NCI-H2081 treated with DMSO at 0.1 percent for 48 hours (cell line): ENCODE measurements at places on chromosomes 6 and 20.

DNA sequence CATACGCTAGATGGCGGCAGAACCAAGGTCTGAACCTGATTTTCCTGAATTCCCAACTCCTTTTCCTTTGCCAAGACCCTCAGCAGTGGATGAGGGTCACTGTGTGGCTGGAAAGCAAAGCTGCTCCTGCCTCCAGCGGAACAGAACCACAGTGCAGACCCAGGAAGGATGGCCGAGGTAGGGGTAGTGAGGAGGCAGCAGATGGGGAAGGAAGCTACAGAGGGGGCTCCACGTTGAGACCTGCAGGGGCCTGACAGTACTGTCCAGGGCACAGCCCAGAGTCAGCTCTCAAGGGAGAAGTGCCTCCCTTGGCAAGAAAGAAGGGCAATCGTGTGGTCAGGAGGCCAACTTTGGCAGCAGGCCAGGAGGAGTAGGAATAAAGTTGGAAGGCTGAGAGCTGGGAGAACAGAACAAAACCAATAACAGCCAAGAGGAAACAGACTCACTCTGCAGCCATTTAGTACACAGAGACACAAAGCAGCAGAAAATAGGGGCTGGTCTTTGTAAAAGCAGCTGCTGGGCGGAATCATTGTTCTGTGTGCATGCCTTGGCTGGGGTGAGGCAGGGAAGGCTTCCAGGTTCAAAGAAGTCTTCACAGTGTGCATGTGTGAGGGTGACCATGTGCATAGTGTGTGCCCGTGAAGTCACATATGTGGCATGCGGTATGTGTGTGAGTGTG lies 3.1 kb downstream of the GABRR2 start:
- DNase-seq = no peak

DNA sequence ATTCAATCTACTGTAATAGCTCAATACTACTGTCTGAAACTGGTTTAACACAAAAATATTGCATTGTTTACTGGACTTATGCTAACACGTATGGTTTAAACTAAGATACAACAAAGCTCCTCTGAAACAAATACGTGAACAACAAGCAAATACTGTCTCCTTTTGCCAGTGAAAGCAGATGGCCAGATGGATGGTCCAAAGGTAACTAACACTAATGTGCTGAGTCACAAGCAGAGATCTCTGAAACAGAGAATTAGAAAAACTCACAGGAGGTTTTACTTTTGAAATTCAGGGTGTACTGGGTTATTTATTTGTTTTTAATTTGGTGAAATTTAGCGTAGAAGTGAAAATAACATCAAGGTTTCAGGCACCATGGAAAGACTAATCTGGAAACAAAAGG lies 124.3 kb upstream of the SOX4 start:
- DNase-seq = no peak

DNA sequence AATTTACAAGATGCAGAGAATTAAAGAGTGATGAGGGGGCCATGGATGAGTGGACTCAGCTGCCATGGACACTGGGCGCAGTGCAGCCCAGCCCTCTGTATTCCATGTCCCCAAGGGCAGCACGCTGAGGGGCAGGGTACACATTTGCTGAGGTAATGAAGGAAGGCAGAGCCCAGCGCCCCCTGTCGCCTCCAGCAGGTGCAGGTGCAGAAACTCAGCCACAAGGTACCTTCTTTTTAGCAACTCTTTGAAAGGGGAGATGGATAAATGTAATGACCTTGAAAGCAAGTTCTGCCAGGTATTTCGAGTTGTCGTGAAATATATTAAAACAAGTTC lies 7.1 kb downstream of the CD93 start:
- no peak for DNase-seq

GRCh38 chr6:163950159-163950558 lies 535.6 kb downstream of the QKI start:
- no peak for DNase-seq

GRCh38 chr6:105981002-105981887 lies 104.9 kb upstream of the PRDM1 start:
- DNase-seq = no peak

- no peak for DNase-seq
These were observed 37.1 kb downstream of the SUN5 start for GRCh38 chr20:32966881-32967781.

DNA sequence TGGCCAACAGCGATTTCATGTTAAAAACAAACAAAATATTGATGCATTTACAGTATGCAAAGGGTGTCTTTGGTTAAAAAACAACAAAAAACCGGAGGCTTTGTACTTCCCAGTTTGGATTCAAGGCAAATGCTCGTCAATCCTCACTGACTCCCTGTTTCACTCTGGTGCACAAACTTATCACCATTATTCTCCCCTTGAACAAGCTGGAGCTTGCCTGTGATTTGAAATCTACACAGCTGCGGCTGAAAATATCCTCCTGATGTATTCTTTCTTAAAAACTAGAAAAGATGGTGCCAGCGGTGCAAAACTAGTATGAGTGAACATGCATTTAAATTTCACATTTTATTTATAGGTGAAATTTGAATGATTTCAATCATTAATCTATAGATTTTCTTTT lies 3.3 kb downstream of the PERP start:
- no peak for DNase-seq

- no peak for DNase-seq
These were observed 50.6 kb downstream of the FKBP1C start for GRCh38 chr6:63261820-63262219.

DNA sequence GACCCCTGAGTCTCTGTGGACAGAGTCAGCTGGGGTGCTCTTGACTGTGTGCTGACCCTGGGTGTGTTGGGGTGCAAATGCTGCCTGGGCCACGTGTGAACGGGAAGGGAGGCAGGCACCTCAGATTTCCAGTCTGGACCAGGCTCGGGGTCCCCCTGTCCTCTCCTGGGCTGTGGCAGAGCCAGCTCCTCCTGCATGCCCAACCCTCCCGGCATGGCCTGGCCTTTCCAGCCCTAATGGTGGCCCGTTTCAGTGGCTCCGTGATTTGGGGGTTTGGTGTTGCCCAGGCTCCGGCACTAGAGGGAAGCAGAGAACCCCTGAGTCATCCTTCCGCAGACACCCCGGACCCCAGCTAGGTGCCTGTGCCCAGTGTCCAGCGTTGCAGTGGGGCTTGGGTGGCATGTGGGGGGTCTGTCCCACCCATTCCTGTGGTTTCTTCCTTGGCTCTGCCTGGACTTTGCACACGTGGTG lies 9.1 kb downstream of the RBM38 start:
- DNase-seq = no peak

GRCh38 chr6:89251170-89251569 lies 34.0 kb upstream of the GABRR1 start:
- DNase-seq = no peak

- DNase-seq = no peak
These were observed 273.8 kb downstream of the SAMD5 start for GRCh38 chr6:147782302-147782701.

DNA sequence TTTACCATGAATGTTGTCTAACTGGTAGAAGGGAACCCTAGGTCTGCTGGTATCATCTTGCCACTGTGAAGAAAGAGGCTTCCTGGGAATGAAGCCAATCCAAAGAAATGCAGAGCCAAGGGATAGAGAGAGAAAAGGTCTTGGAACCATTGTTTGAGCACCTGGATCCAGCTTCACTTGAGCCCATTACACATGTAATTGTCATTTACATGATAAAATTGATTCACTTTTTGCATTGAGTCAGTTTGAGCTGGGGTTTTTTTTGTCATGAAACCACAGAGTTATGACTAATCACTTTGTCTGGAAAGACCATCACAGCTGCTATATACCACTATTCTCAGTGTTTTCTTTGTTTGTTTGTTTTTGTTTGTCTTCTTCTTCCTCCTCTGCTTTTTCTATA lies 112.3 kb downstream of the CBLN4 start:
- no peak for DNase-seq

GRCh38 chr20:4885877-4886276 lies 115.4 kb downstream of the SLC23A2 start:
- DNase-seq = no peak

- DNase-seq = no peak
These were observed 12.9 kb downstream of the FKBP1C start for GRCh38 chr6:63224179-63224578.

DNA sequence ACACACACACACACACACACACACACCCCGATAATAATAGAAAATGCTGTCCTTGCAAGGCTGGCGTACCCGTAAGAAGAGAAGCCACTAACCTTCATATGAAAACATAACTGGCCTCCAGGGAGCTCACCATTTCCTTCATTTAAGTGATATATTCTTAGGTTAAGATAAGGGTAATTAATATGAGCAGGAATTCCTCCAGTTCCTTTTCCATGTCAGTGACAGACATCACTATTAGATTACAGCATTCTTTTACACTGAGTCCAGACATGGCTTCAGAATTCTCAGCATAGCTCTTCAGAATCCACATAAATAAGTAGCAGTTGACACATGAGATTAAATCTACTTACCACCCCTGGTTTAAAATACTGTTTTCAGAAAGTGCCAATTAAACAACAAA lies 121.9 kb downstream of the SIM1 start:
- DNase-seq = no peak

- no peak for DNase-seq
These were observed 46.2 kb upstream of the BCLAF1 start for GRCh38 chr6:136335736-136336363.

DNA sequence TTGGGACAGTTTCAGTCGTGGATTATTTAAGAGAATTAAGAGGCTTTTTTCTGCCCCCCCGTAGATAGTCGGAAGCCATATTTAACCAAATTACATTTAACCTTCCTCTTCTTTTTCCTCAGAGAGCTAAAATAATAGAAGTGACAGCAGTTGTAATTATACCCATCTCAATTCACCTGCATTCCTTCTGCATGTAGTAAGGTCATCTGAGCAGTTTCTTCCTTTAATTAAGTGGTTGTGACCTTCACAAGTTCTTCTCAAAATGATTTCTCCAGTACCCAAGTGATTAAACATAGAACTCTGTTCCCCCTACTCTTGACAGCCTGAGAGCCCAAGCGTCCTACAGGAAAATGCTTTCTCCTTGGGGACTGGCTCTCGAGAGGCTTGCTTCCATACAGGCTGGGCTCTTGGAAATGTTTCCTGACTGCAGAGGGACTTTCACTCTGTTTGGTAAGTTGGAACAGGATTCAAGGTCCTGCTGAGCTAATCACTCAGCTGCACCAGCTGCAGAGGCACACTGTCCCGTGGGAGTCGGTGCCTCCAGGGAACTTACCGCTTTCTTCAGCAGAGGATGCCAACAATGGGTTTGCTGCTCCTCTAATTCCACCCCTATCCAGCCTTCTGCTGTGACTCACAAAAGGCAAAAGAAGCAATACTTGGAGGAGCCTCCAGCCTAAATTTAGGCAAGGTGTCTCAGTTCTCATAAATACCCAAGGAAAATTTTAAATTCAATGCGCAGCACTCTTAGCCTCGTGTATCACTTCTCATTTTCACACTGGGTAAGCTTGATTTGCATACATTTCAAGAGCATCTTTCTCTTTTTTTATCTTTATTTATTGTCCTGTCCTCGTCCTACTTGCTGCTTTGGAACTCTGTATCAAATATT lies 414.9 kb downstream of the KIF16B start:
- no peak for DNase-seq

DNA sequence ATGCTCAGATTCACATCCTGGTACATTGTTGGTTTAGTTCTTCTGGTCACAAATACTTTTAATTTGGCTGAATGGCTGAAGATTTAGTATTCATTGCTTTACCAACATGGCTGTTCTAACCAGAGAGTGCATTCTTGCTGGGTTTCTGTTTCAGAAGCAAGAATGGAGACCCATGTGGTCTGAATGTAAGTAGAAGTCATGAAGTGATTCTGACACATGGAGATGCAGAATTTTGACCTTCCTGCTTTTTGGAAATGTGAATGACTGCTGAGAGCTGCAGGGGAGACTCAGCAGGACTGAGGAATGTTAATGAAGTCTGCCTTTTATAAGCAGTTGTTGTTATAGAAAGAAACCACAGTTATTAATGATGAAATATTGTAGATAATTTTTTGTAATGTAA lies 576.1 kb upstream of the MARCKS start:
- no peak for DNase-seq

DNA sequence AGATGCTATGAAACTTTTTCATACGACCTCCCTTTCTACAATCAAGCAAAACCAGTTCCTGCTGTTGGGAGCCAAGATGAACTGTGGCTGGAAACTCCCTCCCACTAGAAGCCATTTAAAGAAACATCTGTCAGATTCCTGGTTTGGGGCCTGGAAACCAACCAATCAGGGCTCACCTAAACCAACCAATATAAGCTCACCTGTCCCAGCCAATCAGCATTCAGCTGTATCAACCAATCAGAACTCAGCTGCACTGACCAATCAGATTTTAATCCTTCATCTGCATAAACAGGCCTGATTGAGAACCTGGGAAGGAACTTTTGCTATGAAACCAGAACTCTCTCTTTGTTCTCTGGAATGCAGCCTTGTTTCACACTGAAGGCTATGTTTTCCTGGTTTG lies 42.4 kb downstream of the SNX14 start:
- no peak for DNase-seq

GRCh38 chr20:31788578-31788977 lies 30.6 kb upstream of the MYLK2 start:
- DNase-seq = no peak

GRCh38 chr6:18302561-18303439 lies 38.5 kb upstream of the DEK start:
- no peak for DNase-seq

DNA sequence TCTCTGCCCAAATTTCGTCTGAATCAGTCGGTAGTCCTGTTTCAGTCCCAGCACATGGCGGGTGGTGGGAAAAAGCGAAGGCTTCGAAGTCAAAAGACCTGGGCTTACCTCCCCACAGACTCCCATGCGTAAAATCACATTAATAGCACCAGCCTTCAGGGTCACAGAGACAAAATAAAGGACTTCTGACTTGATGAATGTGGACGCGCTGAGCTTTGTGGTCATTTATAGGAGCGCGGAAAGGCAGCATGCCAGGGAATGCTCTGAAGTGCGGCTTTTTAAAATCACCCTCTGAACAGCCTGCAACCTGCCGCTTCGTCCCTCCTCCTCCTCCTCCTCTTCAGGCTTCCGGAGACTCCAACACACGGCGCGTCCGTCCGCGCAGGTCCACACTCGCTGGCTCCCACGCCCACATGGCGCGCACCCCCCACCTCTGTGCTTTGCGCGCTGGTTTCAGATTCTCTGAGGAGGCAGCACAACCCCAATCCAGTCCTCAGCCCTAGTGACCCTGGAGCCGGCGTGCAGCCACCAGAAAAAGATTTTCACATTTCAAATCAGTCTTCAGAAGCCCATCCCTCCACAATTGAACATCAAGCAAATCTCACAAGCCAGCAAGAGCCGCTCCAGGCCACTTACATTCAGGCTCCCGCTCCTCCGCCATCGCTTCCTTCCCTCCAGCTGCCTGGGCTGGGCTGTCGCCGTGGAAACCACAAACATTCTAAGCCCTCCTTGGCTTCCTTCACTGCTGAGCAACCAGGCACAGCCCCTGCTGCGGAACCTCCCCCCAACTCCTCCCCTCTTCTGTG lies at the start of gene C6orf118:
TSS of gene C6orf118 (minus strand) at position 680 of the 806 bp plus-strand sequence. CDS start at position 661, 19 bp downstream.
- no peak for DNase-seq

GRCh38 chr6:43891072-43891870 lies 121.3 kb downstream of the VEGFA start:
- DNase-seq = no peak
